ENCODE measurements at places on chromosomes 2 and 18.

DNA sequence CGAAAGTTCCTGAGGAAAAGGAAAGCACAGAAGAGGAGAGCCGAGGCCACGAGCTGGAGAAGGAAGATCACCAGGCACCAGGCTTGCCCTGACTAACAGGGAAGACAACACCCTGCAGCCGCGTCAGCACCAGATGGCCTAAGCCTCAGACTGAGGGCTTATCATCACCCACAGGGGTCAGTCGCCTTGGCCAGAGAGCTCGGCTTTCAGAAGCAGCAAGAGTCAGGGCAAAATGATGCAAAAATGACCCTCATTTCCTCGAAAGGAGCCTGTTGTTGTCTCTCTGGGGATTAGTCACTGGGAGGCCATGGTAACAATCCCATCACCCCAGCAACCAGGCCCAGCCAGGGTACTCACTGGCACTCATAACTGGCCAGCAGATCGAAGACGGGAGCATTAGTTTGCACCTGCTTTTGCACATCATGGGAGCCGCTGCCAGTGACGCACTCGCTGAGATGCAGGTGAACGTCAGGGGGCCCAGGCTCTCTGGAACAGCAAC lies 42.7 kb upstream of the ZFP36L2 start:
- DNase-seq: no peak

- DNase-seq: no peak
Observed at GRCh38 chr2:207790898-207791297, 21.2 kb upstream of the FZD5 start.

DNA sequence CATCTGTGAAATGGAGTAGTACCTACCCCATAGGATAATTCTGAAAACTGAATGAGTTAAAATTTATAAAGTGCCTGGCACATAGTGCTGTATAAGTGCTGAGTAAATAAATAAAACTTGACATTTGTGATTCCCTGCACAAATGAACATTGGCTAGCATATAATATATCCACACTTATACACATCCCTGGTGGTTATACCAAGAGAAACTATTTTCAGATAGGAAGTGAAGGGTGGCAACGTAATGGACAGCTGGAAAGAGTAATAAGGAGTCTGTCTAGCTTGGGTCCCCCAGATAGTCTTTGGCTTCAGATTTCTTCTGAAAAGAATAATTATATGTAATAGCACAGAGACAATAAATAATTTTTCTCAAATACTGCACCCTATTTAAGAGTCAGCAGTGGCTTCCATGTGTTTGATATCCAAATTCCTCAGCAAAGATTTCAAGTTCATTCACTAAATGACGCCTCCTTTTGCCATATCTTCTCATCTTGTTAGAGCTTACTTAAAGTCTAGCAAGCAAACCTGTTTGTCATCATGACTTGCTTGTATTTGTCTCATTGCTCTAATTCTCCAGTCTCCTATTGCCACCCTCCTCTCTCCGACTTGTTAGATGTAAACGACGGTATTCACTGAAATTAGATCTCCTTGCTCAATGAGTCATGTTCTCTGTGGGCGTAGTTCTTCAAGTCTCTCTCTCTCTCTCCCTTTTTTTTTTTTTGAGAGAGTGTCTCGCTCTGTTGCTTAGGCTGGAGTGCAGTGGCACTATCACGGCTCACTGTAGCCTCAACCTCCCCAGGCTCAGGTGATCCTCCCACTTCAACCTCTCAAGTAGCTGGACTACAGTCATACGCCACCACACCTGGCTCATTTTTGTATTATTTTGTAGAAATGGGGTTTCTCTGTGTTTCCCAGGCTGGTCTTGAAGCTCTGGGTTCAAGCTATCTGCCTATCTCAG lies 8.7 kb upstream of the ADGRF3 start:
- no peak for DNase-seq

- no peak for DNase-seq
Observed at GRCh38 chr18:57959278-57959677, 84.7 kb upstream of the NEDD4L start.

DNA sequence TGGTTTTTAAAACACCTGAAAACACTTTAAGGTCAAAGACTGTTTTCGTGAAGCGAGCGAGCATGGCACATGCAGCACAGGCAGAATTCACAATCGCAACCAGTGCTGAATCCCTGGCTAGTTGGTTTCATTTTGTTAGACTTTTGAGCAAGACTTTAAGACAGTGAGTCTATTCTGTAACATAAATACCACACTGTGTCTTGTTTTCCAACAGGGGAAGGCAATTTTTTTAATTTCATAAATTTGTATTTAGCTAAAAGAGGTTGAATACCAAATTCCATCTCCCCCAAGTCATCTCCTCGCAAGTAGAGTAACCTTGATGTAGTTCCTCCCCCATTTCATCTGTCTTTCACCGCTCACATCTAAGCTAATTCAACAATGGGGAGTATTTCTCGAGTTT lies 1.4 kb downstream of the CERKL start:
- DNase-seq: no peak

DNA sequence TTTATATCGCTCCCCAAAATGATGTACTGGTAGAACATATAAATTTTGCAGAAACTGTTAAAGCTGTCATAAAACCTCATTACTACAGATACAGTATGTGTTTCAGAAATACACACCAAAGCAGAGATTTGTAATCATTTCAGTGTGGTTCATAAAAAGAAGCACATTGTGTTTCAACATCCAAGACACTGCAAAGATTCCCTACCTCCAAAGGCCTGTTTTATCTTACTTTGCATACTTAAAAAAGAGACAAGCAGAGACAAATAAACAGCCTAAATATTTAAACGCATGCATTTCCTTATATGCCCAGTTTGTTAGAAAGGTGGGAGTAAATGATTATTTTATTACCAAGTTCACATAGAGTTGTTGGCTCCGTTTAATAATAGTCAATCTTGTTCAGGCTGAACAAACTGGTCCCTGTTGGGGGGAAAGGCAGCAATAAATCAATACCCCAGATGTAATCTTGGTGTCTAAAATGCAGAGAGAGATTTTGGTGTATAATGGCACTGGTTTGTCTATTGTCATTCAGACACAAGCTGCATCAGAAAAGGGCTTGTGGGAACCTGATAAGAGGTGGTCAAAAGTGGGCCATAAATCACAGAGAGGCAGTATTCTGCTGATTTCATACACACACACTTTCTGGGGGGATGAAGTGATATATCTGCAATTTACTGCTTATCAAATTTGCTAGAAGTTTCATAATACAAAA lies 321.4 kb upstream of the ETAA1 start:
- DNase-seq: no peak

GRCh38 chr2:17303521-17303920 lies 214.7 kb downstream of the RAD51AP2 start:
- DNase-seq: no peak

Measured in stimulated activated CD8-positive, alpha-beta memory T cell treated with anti-CD3 and anti-CD28 coated beads, Interleukin-2, amount 100 ng/mL, for 1 hour (primary cell).